ENCODE measurements at places on chromosomes 12 and 14.
A peak's percentile ranks its signal among the peaks of the same experiment; 100 is the strongest.

GRCh38 chr14:36856095-36856878 is 194.6 kb downstream of the PAX9 start:
- peak; percentile 19 for DNase-seq

DNA sequence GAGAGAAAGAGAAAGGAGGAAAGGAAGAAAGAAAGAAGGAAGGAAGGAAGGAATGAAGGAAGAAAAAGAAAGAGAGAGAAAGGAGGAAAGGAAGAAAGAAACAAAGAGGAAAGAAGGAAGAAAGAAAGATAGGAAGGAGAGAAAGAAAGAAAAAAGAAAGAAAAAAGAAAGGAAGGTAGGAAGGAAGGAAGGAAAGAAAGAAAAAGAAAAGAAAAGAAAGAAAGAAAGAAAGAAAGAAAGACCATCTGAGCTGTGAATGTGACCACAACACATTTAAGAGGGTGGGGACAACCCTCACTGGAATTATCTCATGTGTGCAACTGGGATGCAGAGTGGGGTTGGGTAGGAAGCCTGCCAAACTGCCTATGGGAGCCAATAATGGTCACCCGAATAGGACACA is 36.0 kb upstream of the BATF start:
- no peak for DNase-seq

GRCh38 chr12:50537538-50537919 is 32.7 kb downstream of the DIP2B start:
- DNase-seq, result no peak

GRCh38 chr12:100827901-100828520 is 33.4 kb downstream of the ANO4 start:
- peak; percentile 51 for DNase-seq

DNA sequence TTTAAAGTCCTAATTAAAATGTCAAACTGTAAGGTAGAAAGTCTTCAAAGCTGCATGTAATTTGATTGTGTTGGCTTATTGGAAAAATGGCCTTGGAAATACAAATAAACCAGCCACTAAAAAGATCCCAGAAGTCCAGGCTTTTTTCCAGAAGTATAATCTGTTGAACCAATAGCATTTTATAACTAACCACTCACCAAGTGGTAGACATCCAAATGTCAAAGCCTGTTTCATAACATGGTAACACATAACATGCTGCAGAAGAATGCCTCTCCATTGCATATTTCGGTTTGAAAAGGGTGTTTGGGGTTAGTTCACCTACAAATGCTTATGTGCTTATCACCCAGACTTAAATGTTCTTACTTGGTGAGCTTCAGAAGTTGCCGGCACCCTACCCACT is 183.7 kb upstream of the DIO2 start:
- no peak for DNase-seq

Measured in Calu3 (cell line).